ENCODE measurements at places on chromosomes 11 and 22.

DNA sequence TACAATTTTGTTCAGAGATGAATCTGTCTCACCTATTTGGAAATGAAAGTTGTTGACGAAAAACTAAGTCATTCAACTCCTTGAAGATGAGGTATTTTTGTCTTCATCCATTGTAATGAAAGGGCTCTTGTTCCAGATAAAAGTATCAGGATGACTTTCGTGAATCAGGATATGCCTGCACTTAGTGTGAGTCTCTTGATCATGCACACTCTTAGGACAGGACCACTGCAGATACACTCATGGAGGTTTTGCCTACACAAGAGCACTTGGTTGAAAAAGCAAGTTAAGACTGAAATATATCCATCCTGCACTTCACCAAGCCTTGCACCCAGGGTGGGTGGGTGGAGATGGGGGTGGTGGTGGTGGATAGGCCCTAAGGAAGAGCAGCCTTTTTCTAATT, 120.8 kb upstream of the MTMR2 start:
- DNase-seq: no peak

DNA sequence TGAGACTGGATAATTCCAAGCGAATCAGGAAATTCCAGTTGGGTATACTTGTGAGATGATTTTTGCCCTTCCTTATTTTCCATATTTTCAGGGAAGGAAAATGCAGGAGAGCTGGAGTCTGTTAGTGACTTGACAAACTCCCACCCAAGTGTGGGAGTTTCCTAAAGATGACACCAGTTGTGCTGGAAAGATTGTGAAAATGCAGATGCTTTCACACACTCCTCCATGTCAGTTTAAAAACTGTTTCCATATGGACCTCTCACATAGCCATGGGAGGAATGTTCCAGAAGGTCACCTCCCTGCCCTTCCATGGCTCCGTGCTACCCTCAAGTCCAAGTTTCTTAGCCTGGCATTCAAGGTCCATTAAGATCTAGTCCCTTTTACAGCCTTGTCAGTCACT, 350.7 kb upstream of the NARS2 start:
- no peak for DNase-seq

- DNase-seq: no peak
These were observed 50.9 kb downstream of the CCDC34 start for GRCh38 chr11:27312110-27312509.

DNA sequence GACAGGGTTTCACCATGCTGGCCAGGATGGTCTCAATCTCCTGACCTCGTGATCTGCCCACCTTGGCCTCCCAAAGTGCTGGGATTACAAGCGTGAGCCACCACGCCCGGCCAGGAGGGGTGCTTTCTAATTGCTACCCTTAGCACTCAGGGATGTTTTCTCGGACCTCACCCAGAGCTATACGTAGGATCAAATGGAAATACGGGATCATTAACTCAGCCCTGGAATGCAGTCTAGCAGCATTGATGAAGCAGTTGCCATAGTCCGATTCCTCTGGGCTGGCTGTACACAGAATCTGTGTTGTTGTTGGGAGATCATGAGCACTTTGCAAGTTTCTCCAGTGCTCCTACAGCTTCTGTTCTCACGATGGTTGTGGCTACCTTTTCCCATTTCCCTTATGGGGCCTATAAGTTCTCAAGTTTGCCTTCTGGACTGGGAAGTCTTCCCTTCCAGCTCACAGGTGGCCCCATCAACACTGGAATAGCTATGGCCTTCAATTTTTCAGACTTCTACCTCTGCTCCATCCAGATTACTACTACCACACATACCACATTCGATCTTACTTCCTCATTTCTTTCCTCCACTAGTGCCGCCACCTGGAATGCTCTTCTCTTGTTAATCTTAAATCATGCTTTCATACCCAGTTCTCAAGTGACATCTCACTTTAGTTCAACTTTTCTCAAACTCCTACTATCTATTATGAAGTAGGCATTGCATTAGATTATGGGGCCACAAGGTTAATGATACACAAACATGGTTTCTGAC, 16.1 kb upstream of the PCF11 start:
- DNase-seq: no peak

GRCh38 chr22:30866216-30866615, 102.4 kb downstream of the MORC2 start:
- DNase-seq: no peak

Data from renal pelvis (tissue), 12 donors.